ENCODE measurements at places on chromosomes 16 and 17.

DNA sequence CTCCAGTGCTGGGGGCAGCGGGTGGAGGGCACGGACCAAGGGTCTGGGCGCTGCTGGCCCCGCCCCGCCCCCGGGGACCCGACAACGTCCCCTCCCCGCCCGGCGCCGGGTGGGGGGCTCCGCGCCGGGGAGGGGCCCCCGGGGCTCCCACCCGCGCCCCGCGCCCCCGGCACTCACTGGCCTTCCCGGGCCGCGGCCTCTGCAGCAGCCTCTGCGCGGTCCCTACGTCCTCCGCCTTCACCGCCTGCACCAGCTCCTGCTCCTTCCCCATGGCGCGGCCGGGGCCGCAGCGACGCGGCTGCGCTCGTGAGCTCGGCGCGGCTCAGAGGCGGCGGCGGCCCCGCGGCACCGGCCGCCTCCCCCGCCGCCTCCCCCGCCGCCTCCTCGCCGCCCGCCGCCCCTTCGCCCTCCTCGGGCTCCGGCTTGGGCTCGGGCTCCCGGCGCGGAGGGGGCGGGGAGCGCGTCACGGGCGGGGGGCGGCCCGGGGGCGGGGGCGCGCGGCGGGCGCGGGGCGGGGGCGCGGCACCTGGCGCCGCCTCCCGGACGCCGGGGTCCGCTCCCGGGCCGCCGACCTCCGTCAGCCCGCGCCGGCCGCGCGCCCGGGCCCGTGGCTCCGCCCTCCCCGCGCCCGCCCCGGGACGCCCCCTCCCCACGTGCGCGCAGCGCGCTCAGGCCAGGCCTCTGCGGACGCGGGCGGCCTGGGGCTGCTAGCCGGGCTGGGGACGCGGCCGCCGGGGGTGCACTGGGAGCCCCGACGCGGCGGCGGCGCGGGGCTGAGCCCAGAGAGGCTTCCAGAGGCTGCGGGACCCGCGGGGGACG lies at the start of gene CASKIN1:
TSS of gene CASKIN1 (minus strand) at position 444 of the 819 bp plus-strand sequence. CDS start at position 271, 173 bp downstream.
- DNase-seq = no peak

DNA sequence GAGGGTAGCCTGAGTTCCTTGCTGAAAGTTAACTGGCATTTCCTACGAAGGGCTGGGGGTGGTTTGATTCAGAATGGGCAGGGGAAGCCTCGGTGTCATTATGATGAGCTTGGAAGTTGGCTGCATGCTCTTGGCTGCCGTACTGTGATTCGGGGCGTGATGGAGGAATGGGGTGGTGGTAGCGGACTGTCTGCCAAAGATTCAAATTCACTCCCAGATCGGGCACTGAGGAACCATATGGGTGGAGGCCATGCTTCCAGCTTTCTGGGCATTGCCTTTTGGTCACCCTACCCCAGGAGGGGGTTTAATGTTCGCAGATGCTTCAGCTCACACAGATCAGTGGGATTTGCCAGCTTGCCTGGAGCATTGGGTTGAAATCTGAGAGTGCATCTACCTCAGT lies 492.8 kb upstream of the EEF2KMT start:
- DNase-seq = no peak

DNA sequence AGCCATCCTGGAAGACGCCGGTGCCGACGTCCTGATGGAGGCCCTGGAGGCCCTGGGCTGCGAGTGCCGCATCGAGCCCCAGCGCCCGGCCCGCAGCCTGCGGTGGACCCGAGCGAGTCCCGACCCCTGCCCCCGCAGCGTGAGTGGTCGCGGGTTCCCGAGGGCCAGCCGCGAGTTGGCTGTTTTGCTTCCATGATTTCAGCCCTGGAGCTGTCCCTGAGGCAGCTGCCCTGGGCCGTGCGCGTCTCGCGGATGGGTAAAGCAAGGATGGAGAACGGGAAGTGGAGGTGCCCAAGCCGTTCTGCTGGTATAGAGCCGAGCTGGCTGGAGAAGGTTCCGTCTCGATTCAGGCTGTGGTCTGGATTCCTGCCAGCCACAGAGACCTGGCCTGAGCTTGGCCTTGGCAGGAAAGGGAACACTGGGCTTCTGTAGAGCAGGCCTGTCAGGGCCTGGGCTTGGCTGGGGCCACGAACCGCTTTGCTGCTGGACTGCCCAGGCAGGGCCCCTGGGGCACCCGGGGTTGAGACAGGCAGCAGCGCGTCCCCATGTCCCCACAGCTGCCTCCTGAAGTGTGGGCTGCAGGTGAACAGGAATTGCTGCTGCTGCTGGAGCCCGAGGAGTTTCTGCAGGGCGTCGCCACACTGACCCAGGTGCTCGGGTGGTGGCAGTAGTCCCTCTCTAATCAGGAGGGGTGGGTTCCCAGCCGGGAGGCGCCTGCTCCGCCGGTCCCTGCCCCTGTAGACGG lies 941 bp upstream of the MRPS34 start:
- no peak for DNase-seq

GRCh38 chr16:86343796-86344585 lies 166.3 kb upstream of the FOXF1 start:
- no peak for DNase-seq

DNA sequence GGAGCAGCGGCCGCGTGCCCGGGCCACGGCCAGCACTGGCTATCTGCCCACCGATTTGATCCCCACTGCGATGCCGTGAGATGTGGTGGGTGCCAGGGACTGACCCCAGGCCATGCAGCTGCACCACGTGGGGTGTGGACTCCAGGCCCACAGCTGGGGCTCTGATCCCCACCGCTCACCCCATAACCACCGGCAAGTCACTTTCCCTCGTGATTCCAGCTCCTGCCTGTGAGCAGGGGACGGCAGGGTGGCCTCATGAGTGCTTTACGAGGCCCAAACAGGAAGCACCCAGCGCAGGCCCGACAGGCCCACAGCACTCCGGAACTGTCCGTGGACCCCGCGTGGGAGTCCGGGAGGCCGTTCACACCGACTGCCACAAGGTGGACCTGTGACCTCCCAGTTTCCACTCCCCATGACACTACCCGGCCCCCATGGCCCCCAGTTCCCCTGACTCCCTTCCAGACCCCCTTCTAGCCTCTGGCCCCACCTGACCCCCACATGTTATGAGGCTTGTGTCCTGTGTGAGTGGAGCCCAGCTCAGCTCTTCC lies 616 bp downstream of the PTX4 start:
- no peak for DNase-seq

- no peak for DNase-seq
Observed at GRCh38 chr17:42784811-42785592, 4.6 kb downstream of the WNK4 start.

DNA sequence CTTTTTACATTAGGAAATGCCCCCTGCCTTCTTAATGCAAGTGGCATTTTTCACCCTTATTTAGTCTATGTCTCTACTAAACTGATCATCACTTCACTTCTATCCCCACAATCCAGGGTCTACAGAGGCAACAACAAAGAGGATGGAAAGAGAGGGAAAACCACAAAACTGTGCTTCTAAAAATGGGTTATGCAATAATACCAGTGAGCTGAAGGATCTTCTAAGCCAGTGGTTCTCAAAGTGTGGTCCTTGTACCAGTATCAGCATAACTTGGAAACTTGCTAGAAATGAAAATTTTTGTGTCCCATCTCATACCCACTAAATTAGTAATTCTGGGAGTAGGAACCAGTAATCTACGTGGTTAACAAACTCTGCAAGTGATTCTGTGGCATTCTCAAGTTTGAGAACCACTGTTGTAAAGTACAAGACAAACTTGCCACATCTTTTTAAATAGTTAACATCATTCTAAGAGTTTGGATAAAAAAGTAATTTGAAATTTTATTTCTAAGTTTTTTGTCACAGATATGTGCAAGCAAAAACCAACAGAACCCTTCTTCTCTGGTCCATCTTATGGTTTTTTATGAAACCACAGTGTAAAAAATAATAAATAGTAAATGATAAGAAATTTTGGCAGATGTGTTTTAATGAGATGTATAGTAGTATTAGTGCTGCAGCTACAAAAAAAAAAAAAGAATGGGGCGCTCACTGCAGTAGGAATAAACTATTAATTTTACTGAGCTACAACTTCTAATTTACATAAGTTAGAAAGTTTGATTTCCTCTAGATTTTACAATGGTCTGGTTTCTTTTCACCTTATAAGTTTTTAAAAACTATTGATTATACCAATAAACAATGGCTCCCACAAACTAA lies 16.2 kb downstream of the CDC27 start:
- DNase-seq = no peak

DNA sequence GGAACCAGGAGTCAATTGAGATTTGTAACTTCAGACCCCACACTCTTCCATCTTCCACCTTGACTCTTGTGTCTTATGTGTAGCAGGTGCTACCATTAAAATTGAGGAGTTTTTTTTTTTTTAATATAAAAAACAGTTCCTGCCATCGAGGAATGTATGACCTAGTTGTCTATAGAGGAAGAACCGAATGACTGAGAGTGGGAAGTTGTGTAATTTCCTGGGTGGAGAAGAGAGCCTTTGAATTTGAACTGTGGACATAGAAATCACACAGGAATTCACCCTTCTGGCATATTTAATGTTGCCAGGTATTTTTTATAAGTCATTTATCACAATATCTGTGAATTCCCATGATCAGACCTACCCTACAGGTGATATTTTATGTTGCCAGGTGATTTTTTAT lies 22.0 kb downstream of the SP2 start:
- no peak for DNase-seq

DNA sequence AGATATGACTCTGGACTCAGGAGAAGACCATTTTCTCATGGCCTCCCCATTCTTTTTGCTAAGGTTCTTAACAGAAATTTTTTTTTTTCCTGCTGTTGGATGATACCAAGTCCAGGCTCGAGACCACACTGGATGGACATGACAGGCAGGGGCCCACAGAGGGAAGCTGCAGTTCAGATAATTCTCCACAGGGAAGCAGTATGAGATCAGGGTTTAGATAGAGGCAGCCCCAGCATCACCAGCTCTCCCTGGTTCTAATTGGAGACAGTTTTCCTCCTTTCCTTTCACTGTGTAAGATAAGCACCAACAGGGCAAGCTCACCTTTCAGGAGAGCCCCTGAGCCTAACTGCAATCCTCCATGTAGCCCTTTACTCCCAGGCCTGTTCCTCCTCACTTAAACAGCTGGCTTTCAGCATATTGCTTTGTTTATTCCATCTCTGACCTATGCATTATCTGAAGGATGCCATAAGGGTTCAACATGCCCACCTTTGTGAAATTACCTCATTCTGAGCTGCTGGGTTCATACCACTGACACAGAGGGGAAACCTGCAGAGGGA lies 108.1 kb downstream of the SNX11 start:
- no peak for DNase-seq

GRCh38 chr16:22692034-22692433 lies 121.9 kb upstream of the HS3ST2 start:
- no peak for DNase-seq

DNA sequence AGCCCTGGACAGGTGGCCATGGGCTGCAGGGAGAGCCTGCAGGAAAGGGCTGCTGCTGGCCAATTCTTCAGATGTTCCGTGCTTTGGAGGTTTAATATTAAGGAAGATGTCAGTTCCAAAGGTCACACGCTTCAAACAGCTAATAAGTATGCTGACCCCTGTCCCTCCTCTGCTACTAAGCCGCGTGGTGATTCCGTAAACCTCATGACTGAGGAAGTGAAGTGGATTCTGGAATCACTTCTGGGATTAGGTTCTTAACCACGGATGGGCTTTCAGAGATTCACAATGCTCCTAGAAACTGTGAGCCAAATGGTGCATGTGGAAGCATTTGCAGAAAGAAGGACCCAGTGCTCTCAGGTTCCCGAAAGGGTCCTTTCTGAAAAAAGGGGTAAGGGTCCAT lies 28.5 kb upstream of the ERN1 start:
- no peak for DNase-seq

- DNase-seq = no peak
Observed at GRCh38 chr16:85524365-85524629, 88.8 kb upstream of the GSE1 start.

DNA sequence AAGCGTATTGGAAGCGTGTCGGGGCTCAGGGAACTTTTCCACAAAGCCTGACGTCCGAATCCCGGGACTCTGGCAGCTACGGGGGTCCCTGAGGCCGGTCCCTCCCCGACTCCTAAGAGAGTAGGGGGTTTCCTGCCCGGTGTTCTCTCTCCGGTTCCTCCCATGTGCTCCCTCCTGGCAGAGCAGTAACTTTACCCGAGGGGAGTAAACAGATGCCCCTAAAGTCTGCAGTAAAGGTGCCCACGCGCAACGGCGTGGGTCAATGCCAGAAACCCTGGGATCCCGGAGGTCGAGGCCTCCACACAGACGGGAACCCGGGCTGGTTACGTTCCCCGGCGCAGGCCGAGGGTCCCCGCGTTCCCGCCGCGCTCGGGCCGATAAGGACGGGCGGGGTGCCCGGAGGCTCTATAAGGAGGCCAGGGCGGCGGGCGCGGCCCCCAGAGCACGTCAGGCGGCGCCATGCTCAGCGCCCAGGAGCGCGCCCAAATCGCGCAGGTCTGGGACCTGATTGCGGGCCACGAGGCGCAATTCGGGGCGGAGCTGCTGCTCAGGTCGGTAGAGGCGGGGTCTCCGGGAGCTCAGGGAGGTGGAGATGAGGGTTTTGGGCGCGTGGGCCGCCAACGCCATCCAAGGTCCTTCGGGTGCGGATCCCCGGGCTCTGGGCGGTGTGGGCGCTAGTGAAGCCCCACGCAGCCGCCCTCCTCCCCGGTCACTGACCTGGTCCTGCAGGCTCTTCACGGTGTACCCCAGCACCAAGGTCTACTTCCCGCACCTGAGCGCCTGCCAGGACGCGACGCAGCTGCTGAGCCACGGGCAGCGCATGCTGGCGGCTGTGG lies at the start of gene HBM:
TSS of gene HBM (plus strand) at position 440 of the 836 bp plus-strand sequence. CDS start at position 460, 20 bp downstream.
- DNase-seq = no peak

GRCh38 chr16:57878586-57878985 lies 76.3 kb upstream of the KIFC3 start:
- DNase-seq = no peak

DNA sequence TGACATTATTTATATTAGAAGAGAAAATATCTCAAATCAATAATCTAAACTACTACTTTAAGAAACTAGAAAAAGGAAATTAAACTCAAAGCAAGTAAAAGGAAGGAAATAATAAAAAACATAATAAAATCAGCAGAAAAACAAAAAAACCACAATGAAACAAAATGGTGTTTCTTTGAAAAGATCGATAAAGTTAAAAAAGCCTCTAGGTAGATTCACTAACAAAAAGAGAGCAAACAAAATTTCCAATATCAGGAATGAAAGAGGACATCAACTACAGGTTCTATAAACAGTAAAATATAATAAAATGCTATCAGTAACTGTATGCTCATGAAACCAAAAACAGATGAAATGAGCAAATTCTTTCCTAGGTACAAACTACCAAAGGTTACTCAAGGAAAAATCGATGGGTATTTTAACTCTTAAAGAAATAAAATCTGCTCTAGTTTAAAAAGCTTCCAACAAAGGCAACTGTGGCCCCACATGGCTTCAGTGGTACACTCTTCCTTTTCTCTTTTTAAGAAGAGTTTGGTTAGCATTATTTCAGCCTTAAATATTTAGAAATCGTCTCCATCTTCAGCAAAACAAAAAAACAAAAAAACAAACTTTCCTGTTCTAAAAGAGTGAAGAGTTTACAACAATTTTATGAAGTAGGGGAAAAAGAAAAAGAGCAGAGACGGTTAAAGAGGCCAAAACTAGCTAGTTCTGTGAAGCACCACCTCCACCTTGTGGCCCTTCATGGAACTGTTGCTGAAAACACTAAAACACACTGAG lies 102.2 kb downstream of the TRIM37 start:
- DNase-seq = peak; percentile 7
